Endothelial cell of umbilical vein (primary cell): ENCODE measurements at places on chromosomes 7 and 10. TPM values are rescaled to one million over a fixed set of nuclear protein-coding genes. Genes with fewer than 3 reads are reported as not detected.

The LLCFC1 gene
- not detected in 2 replicates for total RNA-seq

The VPS37D gene
- total RNA-seq, result 2.0 and 2.4 TPM in 2 replicates

The ANK3 gene
- 5.4 and 8.5 TPM in 2 replicates for total RNA-seq

The ZNF727 gene
- not detected in 2 replicates for total RNA-seq

The PRLHR gene
- not detected in 2 replicates for total RNA-seq

The SKIDA1 gene
- total RNA-seq, result 0.71 and 0.83 TPM in 2 replicates

The RADIL gene
- total RNA-seq, result 1.0 and 2.5 TPM in 2 replicates

The NXPH1 gene
- not detected in 2 replicates for total RNA-seq

The P4HA1 gene
- total RNA-seq, result 29.0 and 29.1 TPM in 2 replicates

The MYL7 gene
- total RNA-seq, result not detected in 2 replicates

The FAM24B gene
- total RNA-seq, result 8.5 and 10.6 TPM in 2 replicates

The ST8SIA6 gene
- total RNA-seq, result 0.35 and 0.51 TPM in 2 replicates

The FAM221A gene
- 6.1 and 8.1 TPM in 2 replicates for total RNA-seq

The ZNF736 gene
- total RNA-seq, result 6.3 and 9.0 TPM in 2 replicates

The VTI1A gene
- total RNA-seq, result 35.6 and 36.8 TPM in 2 replicates

The ITGB1 gene
- total RNA-seq, result 1,125 and 1,147 TPM in 2 replicates

The UNCX gene
- not detected in 2 replicates for total RNA-seq

The HOXA5 gene
- total RNA-seq, result 18.8 and 21.4 TPM in 2 replicates

The ZCCHC24 gene
- 5.7 and 8.4 TPM in 2 replicates for total RNA-seq

The HK1 gene
- 120 and 121 TPM in 2 replicates for total RNA-seq

The IFT22 gene
- 26.1 and 28.7 TPM in 2 replicates for total RNA-seq

The TRIM50 gene
- total RNA-seq, result not detected in 2 replicates

The ZNF248 gene
- 6.4 and 6.5 TPM in 2 replicates for total RNA-seq

The GALNT17 gene
- total RNA-seq, result not detected in 2 replicates

The NUTM2B gene
- total RNA-seq, result 0.14 and 0.86 TPM in 2 replicates

The SORBS1 gene
- total RNA-seq, result 3.2 and 7.9 TPM in 2 replicates

The SLC39A12 gene
- total RNA-seq, result not detected in 2 replicates

The PCLO gene
- total RNA-seq, result 0.65 and 0.75 TPM in 2 replicates

The STEAP1 gene
- 39.1 and 42.7 TPM in 2 replicates for total RNA-seq

The TFAM gene
- total RNA-seq, result 45.1 and 53.0 TPM in 2 replicates

The EN2 gene
- total RNA-seq, result not detected in 2 replicates

The AMPH gene
- 8.0 and 9.2 TPM in 2 replicates for total RNA-seq

The CRHR2 gene
- not detected in 2 replicates for total RNA-seq
